ENCODE measurements at places on chromosomes 1 and 21.

DNA sequence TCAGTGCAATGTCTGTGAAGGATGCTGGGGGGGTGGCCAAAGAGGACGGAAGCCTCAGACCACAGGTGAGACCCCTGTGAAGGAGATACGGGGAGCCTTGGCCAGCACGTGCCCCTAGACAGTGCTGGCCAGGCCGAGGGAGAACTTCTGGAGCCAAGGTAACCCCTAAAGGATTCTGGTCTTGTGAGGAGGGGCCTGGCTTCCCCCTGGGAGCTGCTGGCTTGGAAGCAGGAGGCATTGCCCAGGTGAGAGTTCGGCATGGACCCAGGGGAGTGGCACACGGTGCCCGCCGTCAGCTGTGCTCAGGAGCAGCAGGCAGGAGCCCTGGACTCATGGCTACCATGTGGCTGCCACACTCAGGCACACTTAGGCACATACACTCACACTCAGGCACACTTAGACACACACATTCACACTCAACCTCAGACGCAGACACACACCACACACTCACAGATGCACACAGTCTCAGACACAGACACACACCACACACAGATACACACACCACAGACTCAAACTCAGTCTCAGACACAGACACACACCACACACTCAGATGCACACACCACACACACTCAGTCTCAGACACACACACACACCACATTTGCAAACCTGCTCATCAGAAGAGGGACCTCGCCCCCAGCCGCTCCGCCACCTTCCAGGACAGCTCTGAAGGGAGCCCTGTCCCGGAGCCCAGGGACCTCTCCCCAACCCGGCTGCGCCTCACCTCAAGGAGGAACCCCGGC lies 1.1 kb upstream of the COL6A2 start:
- no peak for DNase-seq

- DNase-seq, result no peak
These were observed 54.6 kb downstream of the PRDM2 start for GRCh38 chr1:13754510-13755103.

DNA sequence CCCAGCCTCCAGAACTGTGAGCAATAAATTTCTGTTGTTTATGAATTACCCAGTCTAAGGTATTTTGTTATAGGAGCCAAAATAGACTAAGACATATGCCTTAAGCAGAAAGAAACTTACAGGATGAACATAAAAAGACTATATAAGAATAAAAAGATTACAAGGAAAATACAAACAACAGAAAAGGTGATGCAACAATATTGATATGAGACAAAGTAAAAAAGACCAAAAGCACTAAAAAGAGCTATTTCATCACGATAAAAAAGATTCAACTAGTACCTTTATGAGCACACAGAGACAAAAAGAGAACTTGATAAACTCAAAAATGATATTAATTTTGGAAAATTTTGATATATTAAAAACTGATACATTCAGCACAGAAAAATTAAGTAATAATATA lies 3.2 kb upstream of the SLC22A15 start:
- no peak for DNase-seq

GRCh38 chr21:46142582-46143473 lies 12.6 kb downstream of the FTCD start:
- no peak for DNase-seq

DNA sequence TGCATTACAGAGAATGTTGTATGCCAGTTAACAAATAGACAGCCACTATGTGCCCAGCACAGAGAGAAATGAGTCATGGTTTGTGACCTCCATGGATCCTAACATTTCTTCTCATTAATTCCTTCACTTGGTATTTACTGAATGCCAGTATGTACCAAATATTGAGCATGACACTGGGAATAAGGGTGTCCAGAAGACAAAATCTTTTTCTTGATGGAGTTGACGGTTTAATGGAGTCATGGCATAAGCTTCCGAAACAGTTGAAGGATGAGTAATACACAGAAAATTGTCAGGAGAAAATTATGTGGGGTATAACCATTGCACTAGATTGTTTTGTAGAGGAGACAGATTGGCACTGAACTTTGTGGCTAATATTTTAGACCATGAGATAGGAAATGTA lies 36.9 kb downstream of the PTGFR start:
- no peak for DNase-seq

DNA sequence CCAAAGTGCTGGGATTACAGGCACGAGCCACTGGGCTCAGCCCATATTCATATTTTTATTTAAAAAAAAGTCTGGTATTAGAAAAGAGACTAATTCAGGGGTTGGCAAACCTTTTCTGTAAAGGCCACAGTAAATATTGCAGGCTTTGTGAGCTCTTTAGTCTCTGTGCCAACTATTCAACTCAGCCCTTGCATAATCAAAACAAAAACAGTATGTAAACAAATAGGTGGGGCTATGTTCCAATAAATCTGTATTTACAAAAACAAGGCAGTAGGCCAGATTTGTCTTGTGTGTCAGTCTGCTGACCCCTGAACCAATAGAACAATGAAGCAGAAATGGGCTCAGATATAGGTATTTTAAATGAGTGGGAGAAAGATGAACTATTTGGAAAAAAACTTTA lies 49.3 kb downstream of the CDC42BPA start:
- no peak for DNase-seq

DNA sequence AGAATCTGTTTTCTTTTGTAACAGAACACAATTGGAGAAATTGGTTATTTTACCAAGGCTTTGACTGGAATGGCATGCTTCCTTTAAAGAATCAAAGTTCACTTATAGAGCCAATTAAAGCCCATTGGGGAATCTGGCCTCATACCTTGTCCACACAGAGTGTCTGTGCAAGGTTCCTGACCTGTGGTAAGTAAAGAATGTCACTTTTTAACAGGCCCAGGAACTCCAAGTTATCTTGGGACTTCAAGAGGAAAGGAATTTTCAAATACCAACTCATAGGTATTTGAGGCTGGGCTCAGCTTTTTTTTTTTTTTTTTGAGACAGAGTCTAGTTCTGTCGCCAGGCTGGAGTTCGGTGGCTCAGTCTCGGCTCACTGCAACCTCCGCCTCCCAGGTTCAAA lies 2.3 kb upstream of the CATSPERE start:
- DNase-seq, result no peak

- no peak for DNase-seq
These were observed 158.7 kb downstream of the SIPA1L2 start for GRCh38 chr1:232471250-232471649.

DNA sequence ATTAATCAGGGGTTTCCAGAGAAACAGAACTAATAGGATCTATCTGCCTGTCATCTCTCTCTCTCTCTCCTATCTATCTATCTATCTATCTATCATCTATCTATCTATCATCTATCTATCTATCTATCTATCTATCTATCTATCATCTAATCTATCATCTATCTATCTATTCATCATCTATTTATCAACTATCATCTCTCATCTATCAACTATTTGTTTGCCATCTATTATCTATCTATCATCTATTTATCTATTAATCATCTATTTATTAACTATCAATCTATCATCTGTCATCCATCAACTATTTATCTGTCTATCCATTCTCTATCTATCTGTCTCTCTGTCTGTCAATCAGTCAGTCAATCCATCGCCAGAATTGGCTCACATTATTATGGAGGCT lies 70.0 kb upstream of the MRPS6 start:
- DNase-seq, result no peak

GRCh38 chr1:24289937-24290595 lies 29.1 kb upstream of the GRHL3 start:
- DNase-seq, result peak; percentile 81

DNA sequence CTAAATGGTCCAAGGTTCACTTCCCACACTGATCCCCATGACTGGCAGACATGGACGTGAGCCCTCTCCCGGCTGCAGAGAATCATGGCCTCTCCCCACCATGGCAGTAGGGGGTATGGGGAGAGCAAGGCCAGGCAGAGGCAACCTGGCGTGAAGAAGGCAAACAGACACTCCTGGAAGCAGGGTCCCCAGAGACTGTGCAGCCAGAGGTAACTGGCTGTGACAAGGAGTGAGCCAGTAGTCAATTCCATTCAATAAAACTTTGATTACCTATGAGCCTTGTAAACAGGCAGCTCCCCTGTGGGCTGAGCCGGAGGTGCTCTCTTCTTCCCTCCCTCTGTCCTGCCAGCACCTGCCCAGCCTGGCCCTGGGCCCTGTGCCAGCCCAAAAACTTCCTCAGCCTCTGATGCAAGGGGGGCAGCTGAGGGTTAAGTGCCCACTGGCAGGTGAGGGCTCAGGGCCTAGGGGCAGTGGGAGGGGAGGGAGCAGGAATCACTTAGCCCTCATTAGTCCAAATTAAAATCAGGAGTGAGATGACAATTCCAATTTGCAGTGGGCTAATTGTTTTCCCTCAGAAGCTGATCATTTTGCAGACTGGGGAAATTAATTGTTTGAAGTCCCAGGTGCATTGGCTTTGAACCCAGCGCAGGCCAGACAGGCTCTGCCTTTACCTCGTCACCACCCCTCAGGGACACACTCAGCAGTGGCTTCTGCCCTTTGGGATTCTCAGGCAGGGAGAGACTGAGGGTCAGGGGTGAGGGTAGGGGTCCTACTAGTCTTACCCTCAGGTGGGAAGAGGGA lies 35.6 kb downstream of the LRRN2 start:
- DNase-seq, result no peak

DNA sequence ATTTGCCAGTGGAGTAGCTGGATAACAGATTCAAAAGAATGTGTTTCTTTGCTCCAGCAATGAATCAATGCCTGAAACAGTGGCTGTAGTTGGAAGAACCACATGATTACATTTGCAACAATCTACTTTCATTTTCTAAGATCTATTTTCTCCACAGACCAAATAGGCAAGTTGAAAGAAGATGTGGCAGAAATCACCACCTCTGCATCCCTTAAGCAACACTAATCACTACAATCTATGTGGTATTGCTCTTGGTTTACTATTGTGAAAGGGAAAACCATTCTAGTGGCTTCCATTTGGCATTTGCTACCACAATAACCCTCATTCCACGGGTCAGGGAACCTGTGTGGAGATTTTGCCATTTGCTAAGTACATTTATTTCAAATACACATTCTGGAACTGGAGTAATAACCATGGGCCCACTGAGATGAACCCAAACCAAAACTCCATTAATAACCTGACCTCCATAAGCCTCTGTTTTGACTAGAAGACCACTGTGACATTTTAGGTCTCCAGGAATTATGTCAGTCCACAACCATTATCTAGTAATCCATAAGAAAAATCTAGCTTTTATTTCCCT lies 66.3 kb downstream of the C1orf185 start:
- no peak for DNase-seq

GRCh38 chr1:22096036-22096435 lies 43.5 kb downstream of the CDC42 start:
- no peak for DNase-seq

DNA sequence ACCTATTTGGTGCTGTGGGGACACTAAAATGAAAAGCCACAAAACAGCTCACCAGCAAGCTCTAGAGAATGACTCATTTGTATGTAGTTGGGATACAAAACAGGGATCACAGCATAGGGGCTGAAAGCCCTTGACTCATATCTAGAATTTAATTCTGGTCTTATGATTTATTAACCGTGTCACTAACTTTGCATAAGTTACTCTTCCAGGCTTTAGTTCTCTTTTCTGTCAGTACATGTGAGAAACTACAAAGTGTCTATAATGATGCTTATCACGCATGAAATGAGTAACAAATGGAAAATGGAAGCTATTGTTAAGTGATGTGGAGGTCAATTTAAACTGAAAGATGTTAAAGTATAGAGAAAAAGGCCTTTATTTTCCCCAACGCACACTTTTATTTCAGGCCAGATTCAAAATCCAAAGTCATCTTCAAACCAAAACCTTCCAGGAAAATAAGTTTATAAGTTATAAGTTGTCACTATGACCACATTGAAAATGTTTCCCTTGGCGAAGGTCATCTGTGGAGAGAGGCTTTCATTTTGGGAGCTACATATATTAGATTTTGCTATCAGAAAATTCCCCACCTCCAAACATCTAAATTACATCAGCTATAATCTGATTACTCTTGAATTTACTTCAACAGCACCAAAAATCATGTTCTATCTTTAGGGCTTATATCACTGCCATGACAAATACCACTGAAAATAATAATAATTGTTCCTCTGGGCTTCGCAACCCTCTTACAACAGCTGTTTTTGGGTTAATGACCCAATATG lies 430.5 kb downstream of the MRPL39 start:
- no peak for DNase-seq

- no peak for DNase-seq
These were observed 75.2 kb downstream of the TRABD2B start for GRCh38 chr1:47921935-47922415.

- DNase-seq, result no peak
These were observed 512 bp downstream of the FBLIM1 start for GRCh38 chr1:15758953-15759661.

DNA sequence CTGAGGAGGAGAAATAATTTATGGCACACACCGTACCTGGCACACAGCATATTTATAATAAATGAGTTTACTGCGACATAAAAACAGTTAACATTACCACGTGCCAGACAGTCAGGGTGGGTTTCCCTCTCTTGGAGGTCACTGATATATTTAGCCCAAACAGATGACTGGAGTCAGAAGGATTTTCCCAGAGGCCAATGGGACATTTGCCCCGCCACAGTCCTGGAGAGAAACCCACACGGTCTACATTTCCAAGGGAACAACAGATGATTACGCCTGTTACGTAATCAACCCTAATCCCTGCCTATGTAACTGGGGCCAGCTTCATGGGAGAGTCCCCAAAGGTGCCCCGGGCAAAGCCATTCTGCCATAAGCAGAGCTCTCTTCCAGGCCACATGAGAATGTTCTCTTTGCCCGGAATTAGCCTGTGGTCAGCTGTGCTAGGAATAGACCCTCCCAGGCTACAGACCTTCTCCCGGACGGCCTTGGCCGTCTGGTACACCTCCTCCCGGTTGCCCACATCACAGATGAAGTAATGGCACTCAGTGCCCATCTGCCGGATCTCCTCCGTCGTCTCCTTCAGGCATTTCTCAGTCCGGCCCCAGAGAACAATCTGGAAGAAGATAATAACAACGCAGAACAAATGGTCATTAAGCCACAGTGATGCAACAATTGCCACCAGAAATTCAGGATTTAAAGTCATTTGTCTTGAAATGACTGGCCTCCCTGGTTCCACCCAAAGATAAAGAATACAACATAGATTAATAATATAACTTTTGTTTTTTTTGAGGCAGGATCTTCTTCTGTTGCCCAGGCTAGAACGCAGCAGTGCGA lies 37.7 kb downstream of the DHRS3 start:
- no peak for DNase-seq

GRCh38 chr1:53946252-53947171 lies at the start of gene LRRC42:
LRRC42 (plus strand) TSS chr1:53946350; CDS start chr1:53952000, 5,650 bp downstream.
- no peak for DNase-seq

GRCh38 chr1:221039616-221040015 lies 160.4 kb downstream of the HLX start:
- DNase-seq, result no peak

DNA sequence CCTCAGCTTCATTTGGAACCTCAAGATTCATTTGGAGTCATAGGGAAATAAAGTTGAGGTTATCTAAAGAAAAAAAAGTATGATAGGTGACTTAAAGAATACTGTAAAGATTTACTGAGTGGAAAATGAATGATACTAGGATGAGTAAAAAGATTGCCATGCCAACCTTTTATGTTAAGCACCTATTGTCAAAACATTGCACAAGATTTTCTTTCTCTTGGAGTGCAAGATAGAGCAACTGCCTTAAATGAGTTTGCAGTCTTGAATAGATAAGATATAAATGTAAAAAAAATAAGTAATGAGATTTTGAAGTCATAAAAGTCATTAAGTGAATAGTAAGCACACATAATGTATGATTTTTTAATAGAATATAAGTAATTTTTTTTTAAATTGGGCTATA lies 5.1 kb upstream of the ANGPTL1 start:
- DNase-seq, result no peak

Data from occipital lobe (tissue), 3 donors.